Mammary epithelial cell (primary cell): ENCODE measurements at places on chromosomes 7 and 10. TPM values are rescaled to one million over a fixed set of nuclear protein-coding genes. Genes with fewer than 3 reads are reported as not detected.
A peak's percentile ranks its signal among the peaks of the same experiment; 100 is the strongest.

The DYDC1 gene
- polyA plus RNA-seq: not detected

The C7orf33 gene
- not detected for polyA plus RNA-seq

The ZNF365 gene
- polyA plus RNA-seq: 7.1 TPM

The LIPF gene
- not detected for polyA plus RNA-seq

The NPY4R2 gene
- polyA plus RNA-seq: 0.07 TPM

The DRGX gene
- not detected for polyA plus RNA-seq

The SPAG6 gene
- polyA plus RNA-seq: not detected

The PURB gene
- polyA plus RNA-seq: 4.1 TPM

DNA sequence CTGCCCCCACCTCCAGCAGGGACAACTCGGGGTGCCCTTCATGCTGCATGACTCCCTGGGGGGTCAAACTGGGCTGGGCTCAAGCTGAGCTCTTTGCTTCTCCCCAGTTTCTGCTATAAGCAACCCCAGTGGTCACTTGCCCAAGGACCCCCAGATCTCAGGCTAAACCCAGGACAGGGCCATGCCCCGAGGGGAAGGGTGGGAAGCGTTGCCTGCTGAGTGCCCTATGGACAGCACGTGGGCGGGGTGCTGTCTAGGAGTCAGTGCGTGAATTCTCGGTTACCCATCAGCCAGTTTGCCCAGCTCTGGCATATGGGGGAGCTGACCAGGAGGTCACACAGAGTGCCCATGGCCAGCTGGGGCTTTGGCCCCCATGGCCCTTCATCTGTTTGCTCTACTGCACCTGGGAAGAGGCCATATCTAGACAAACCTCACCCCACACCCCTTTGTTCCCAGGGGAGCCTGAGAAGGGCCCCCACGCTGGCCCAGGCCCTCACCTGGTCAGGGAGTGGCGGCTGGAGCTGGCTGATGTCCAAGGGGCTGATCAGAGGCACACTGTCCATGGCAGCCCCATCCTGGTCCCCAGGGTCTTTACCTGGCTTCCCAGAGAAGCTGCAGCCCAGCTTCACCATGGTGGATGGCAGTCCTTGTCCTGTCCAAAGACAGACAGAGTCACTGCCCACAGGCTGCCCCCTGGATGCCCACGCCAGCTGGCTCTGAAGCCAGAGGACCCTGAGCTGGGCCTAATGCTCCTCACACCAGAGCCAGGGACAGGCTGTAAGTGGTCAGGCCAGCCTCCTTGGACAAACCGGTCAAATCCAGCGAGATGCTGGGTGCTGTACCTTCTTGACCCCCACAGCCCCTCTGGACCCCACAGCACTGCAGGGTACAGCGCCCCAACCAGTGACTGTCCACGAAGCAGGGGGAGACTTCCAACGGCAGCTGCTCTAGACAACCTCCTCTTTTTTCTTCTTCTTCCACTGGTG lies 8.0 kb downstream of the CALY start:
- DNase-seq: no peak

- DNase-seq: peak; percentile 37
Measured at GRCh38 chr10:8873310-8873709, 818.8 kb downstream of the GATA3 start.

DNA sequence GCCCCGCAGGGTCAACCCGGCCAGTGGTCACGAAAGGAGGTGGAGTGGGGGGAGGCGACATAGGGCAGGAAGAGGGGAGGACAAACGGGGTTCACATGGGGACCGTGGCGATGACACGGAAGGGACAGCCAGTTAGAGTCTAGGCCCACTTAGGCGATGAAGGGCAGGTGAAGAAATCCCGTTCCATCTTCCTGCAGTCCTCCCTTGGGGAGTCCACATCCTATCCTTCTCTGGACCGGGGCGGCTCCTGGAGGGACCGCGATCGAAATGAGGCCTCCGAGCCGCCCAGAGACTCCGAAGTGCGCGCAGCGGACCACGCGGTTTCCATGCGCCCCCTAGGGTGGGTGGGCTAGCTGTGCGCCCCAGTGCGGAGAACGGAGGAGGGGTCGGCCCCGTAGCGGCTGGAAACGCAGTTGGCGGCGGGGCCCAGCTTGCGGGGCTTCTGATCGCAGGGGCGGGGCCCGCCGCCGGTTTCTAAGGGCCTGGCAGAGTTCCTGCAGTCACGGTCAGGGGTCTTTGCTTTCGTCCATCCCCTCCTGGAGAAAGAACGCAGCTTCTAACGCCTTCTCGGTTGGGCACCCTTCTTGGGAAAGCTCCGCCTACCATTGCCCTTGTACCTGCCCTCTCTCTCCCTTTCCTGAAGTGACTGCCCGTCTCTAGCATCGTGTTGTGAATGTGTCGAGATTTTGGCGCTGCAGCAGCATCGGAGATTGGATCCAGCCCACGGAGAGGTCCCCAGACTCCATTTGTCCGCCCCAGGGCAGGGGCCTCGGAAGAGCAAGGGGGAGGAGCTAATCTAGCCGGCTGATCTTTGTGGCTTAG lies 17.9 kb upstream of the TMEM225B start:
- DNase-seq: no peak

- no peak for DNase-seq
Measured at GRCh38 chr7:12731775-12732174, 44.3 kb downstream of the ARL4A start.

DNA sequence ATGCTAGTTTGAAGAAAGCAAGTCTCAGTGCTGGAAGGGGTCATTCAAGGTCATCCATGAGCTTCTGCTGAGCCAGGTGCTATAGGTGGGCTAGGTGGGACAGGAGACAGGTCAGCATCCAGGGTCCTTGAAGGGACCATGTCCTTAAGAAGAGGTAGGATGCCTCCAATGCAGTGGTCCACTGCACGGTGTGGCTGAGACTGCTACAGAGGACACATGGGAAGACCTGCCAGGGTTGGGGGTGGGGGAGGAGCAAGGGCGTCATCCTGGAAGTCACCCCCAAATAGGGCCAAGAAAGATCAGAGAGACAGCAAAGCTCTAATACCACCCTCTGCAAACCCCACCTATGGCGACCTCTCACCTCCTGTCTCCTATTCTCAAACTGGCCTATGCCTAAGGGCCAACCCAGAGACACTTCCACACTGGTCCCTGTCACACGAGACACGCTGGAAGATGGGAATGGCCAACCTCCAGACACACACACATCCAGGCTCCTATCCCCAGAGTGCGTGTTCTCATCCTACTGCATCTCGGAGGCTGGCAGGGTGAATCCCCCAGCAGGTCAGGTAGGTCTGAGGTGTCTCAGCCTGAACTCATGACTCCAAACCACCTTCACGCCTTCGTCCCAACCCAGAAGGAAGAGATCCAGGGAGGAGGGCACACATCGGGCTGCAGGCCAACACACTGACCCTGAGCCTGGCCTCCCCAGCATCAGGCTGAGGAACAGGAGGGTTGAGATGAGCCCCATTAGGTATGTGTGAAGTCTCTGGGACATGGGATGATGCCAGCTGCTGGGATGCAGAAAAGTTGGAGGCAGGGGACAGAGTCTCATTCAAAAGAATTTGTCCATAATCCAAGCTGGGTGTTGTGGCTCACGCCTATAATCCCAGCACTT lies 5.6 kb upstream of the PPP1R35 start:
- no peak for DNase-seq

DNA sequence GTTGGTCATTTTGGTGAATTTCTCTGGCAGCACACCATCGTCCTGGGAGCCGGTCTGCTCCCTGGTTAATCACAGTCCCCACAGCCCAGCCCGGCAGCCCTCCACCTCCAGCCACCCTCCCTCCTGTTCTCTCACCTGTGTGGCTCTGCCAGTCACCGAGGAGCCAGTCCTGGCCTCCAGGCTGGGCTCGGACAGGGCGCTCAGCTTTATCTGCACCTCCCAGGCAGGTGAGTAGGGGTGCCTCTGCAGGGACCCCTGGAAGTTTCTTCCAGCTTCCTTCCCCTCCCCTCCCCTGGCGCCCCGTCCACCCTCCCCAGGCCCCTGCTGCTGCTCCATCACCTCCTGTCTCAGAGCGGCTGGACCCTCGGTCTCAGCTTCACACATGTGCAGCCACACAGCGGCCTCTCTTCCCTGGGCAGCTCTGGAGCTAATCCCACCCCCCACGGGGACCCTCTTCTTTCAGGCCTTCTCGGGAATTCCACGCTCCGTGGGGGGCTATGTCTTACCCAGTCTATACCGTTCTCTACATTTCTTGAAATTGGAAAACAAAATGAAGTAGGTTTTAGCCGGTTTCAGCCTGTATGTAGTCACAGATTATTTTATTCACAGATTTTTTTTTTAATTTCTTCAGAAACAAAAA lies 213.9 kb upstream of the PPP2R2D start:
- DNase-seq: no peak

DNA sequence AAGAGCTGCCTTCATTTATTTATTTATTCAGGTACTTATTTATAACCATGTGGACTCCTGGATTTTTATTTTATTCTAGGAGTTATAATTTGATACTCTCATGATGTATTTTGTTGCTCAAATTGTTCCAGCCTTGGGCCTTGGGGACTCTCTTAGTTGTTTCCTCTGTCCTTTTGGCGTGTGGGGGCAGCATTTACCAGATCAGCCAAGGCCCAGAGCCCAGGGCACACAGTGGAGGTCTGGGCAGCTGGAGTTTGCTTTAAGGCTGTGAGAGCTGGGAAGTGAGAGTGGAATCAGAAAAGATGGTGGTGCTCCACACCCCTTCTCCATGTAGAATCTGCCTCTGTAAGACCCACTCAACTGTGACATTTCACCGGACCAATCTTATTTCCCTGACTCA lies 398.9 kb downstream of the RPS24 start:
- no peak for DNase-seq

GRCh38 chr7:15508258-15508657 lies 53.6 kb downstream of the AGMO start:
- DNase-seq: no peak

GRCh38 chr10:72009051-72009424 lies 44.8 kb downstream of the CHST3 start:
- DNase-seq: peak; percentile 86

GRCh38 chr7:2983586-2983985 lies 60.1 kb downstream of the CARD11 start:
- DNase-seq: no peak

- DNase-seq: no peak
Measured at GRCh38 chr7:51118628-51119027, 198.0 kb downstream of the COBL start.

DNA sequence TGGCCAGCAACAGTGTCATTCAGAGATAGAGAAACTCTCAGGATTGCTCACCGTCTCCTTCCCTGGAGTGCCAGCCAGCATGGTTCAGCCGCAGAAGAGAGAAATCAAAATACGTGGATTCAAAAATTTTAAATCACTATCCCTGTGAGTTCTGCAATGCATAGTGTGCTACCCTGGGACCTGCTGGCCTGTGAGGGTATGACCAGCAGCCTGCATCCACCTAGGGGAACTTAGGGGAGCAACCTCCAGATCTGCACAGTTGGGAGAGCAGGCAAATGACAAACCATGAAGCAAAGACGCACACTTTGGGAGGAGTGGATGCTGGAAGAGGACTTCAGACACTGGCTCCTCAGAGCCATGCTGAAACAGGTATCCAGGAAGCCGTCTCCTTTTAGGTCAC lies 639.3 kb downstream of the TNS3 start:
- no peak for DNase-seq

DNA sequence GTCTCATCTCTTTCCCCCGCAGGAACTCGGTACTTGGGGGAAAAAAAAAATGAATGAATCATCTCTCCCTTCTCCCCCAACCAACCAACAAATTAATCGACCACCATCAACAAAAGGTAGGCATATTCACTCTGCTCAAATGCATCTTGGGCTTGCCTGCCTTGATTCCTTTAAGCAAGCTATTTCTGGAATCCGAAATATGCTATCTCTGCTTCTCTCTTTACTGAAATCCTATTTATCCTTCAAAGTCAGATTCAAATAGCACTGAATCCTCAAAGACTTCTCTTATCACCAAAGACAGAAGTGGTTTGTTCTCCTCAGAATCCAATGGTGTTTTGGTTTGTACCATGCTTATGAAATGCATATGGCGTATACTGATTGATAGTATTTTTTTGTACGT lies 49.6 kb upstream of the TPK1 start:
- no peak for DNase-seq

DNA sequence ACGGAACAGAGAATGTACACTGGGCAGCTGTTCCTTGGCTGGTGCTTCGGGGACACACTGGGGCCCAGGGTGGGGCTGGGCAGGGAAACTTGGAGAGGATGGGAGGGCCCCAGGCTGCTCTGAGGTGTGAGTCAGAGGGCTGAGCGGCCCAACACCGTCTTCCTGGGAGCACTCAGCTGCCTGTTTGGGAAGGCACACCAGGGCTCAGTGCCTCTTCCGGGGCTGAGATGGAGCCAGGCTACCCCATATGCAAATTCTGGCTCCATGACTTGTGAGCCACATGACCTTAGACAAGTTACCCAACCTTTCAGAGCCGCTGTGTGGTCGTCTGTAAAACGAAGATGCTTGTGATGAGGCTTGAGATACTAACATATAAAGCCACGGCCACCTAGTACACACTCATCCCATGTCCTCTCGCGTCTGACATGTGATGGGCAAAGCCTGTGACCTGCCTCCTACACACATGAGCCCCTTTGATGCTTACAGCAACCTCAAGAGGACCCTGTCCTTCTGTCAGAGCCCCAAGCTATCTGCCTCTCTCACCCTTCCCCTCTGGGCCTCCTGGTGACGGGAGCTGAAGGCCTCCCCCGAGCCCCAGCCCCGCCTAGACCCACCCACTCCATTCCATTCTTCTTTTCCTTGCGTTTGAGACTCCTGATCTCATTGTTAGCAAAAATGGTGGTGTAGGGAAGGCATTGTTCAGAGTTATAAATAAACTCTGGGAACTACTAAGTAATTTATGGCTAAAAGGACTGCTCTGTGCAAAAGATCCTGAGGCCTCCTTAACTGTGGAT lies 26.1 kb downstream of the KLRG2 start:
- no peak for DNase-seq

GRCh38 chr10:34116220-34116641 lies 698.9 kb downstream of the PARD3 start:
- no peak for DNase-seq

DNA sequence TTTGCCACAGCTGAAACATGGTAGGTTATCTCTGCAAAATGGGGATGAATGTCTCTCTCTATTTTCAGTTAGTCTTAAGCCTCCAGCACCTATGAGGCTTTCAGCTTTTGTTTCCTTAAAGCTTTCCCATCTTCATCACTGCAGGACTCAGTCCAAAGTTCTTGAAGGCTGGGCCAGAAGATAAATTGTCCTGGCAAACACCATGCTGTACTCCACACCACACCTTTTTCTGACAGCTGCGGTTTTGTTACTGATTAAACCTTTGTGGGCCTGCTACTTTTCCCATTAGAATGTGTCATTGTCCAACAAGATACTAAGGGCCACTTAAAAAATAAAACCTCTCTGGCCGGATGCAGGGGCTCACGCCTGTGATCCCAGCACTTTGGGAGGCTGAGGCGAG lies 87.2 kb upstream of the A1CF start:
- DNase-seq: no peak

GRCh38 chr7:74059681-74060588 lies 23.7 kb upstream of the LIMK1 start:
- peak; percentile 68 for DNase-seq

- DNase-seq: no peak
Measured at GRCh38 chr7:106048706-106049020, 63.4 kb downstream of the SYPL1 start.
